Neural crest cell (in vitro differentiated cells): ENCODE measurements at places on chromosomes 7 and 10.

- no peak overlapping the region for H3K27ac ChIP-seq
- no peak overlapping the region for H3K4me3 ChIP-seq
- peaks cover 2% of the 10 kb centered on the region for H3K27me3 ChIP-seq
- no peaks in the 10 kb centered on the region for H3K4me1 ChIP-seq
- no peaks in the 10 kb centered on the region for H3K36me3 ChIP-seq
- DNase-seq, result no peak
Measured at GRCh38 chr10:104089621-104090020, 3.9 kb upstream of the COL17A1 start.

GRCh38 chr10:63889803-63890202 is 368.6 kb downstream of the REEP3 start:
- H3K27ac ChIP-seq, result no peak overlapping the region
- no peak overlapping the region for H3K4me3 ChIP-seq
- H3K4me1 ChIP-seq, result peaks cover 8% of the 10 kb centered on the region
- H3K27me3 ChIP-seq, result no peaks in the 10 kb centered on the region
- no peaks in the 10 kb centered on the region for H3K36me3 ChIP-seq

- H3K27me3 ChIP-seq, result peaks cover 24% of the 10 kb centered on the region
- no peaks in the 10 kb centered on the region for H3K36me3 ChIP-seq
- no peak overlapping the region for H3K4me3 ChIP-seq
- peak overlapping the region; percentile 79 for H3K27ac ChIP-seq
- peak; percentile 87 for DNase-seq
Measured at GRCh38 chr10:55631071-55631654, 729.9 kb downstream of the ZWINT start.

- no peaks in the 10 kb centered on the region for H3K36me3 ChIP-seq
- DNase-seq, result no peak
- no peak overlapping the region for H3K4me3 ChIP-seq
- no peaks in the 10 kb centered on the region for H3K27me3 ChIP-seq
- no peak overlapping the region for H3K27ac ChIP-seq
Measured at GRCh38 chr7:127879436-127879835, 151.8 kb downstream of the LRRC4 start.

DNA sequence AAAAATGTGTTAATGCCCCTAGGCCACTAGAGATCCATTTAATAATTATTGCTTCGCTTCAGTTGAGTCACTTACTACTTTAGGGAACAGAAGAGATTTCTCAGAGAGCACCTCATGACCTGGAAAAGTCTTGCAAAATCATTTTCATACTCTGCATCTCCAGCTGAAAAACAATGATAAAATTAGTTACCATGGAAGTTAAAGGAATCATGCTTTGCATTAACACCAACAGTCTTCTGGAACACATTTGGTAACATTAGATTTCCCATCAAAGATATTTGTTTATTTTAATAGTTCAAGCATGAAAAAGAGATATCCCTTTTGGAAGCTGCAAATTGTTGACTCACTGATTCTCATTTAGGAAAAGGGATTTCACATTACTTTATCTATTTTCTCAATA is 1.8 kb upstream of the STEAP2 start:
- peaks cover 8% of the 10 kb centered on the region for H3K4me1 ChIP-seq
- peaks cover 30% of the 10 kb centered on the region for H3K27me3 ChIP-seq
- H3K4me3 ChIP-seq, result peak overlapping the region; percentile 16
- no peak overlapping the region for H3K27ac ChIP-seq
- peaks cover 2% of the 10 kb centered on the region for H3K36me3 ChIP-seq

GRCh38 chr10:86113983-86114382 is 252.6 kb downstream of the GRID1 start:
- H3K4me1 ChIP-seq, result no peaks in the 10 kb centered on the region
- no peak overlapping the region for H3K27ac ChIP-seq
- H3K27me3 ChIP-seq, result no peaks in the 10 kb centered on the region
- no peak for DNase-seq
- H3K36me3 ChIP-seq, result no peaks in the 10 kb centered on the region
- no peak overlapping the region for H3K4me3 ChIP-seq

DNA sequence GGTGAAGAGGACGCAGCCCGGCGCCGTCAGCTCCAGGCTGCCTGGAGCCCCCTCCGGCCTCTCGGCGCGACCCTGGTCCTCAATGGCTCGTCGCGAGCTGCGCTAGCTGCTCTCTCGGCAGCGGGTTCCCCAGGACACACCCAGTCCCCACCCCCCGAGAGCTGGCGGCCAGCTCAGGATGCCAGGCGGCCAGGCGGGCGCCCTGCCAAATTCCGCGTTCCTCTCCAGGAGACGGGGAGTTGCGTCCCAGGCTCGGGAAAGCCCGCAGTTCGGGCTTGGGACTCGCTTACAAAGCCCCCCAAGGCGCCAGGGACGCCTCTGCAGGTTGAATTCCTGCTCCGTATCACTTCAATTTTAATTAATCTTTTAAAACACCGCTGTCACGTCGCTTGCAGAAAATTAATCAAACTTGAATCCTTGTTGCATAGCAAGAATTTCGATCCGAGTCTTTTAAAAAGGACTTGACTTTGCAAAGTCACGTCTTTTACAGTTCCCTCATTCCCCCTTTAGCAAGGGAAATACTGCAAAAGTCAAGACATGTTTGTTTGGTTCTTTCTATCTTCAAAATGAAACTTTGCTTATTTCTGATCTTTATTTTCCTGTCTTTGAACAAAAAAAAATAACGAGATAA is 28.2 kb downstream of the SKIDA1 start:
- peaks cover 68% of the 10 kb centered on the region for H3K4me1 ChIP-seq
- H3K36me3 ChIP-seq, result peaks cover 2% of the 10 kb centered on the region
- peaks cover 3% of the 10 kb centered on the region for H3K27me3 ChIP-seq
- H3K27ac ChIP-seq, result peak overlapping the region; percentile 1
- peak overlapping the region; percentile 92 for H3K4me3 ChIP-seq

- H3K4me3 ChIP-seq, result no peak overlapping the region
- DNase-seq, result no peak
- H3K36me3 ChIP-seq, result no peaks in the 10 kb centered on the region
- no peaks in the 10 kb centered on the region for H3K4me1 ChIP-seq
- no peaks in the 10 kb centered on the region for H3K27me3 ChIP-seq
- no peak overlapping the region for H3K27ac ChIP-seq
Measured at GRCh38 chr10:116450861-116451260, 23.2 kb downstream of the PNLIPRP3 start.

DNA sequence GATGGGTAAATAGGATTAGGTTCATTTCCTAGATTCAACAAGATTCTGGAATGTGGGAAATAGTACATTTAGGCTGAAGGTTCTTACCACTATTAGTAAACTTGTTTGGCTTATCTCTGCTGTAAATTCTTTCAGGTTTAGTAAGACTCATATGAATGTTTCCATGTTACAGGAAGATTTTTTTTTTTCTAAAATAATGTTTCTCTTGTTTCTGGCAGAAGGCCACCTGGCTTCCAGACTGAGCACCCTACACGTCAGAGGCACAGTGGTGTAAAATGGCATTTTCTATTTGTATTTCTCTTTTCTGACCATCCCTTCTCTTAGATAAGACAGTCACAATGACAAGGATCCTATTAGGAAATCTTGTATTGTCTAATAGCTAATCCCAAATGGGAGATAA is 22.7 kb upstream of the AASS start:
- no peak overlapping the region for H3K27ac ChIP-seq
- H3K4me1 ChIP-seq, result no peaks in the 10 kb centered on the region
- H3K27me3 ChIP-seq, result no peaks in the 10 kb centered on the region
- H3K4me3 ChIP-seq, result no peak overlapping the region
- no peaks in the 10 kb centered on the region for H3K36me3 ChIP-seq
- DNase-seq, result no peak

DNA sequence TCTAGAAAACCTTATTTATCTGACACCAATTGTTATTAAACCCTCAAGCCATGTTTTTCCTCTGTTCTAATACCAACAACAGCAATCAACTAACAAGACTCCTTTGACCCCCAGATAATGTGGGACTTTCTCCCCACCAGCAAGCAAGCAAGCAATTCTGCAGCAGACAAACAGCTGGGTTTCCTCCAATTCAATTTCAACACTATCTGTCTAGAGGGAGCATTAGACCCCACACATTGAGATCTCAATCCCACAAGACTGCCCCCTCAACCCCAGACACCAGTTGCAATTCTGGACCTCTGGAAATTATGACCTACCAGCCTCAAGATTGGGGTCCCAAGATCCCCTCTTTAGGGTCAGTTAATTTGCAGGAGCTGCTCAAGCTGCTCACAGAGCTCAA is 89.4 kb upstream of the TMEM26 start:
- no peak overlapping the region for H3K27ac ChIP-seq
- DNase-seq, result no peak
- H3K4me1 ChIP-seq, result no peaks in the 10 kb centered on the region
- H3K36me3 ChIP-seq, result no peaks in the 10 kb centered on the region
- no peak overlapping the region for H3K4me3 ChIP-seq
- H3K27me3 ChIP-seq, result no peaks in the 10 kb centered on the region

DNA sequence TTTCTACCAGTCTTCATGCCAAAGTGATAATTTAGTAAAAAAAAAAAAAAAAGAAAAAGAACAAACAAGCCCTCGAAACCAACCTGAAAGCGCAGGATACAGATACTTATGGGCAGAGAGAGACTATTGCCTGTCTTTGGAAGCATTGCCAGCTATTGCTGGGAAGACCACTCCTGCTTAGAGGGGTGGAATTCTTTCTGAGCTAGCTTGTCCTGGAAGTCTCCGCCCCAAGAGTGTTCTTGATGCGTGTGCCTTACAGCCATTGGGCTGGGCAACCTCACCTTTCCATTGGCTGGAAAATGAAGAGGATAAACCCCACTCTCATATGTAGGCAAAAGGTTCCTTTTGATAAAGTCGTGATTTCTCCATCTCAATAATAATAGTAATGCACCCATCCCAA is 19.9 kb upstream of the INSYN2A start:
- peaks cover 5% of the 10 kb centered on the region for H3K36me3 ChIP-seq
- H3K27me3 ChIP-seq, result no peaks in the 10 kb centered on the region
- no peak for DNase-seq
- no peak overlapping the region for H3K4me3 ChIP-seq

- H3K4me3 ChIP-seq, result no peak overlapping the region
- no peaks in the 10 kb centered on the region for H3K36me3 ChIP-seq
- no peak overlapping the region for H3K27ac ChIP-seq
- DNase-seq, result no peak
- H3K27me3 ChIP-seq, result peaks cover 5% of the 10 kb centered on the region
- no peaks in the 10 kb centered on the region for H3K4me1 ChIP-seq
Measured at GRCh38 chr7:95976369-95977060, 204.2 kb downstream of the DYNC1I1 start.

GRCh38 chr7:45146531-45147379 is 10.8 kb upstream of the RAMP3 start:
- DNase-seq, result no peak
- H3K27me3 ChIP-seq, result peaks cover 10% of the 10 kb centered on the region
- no peaks in the 10 kb centered on the region for H3K36me3 ChIP-seq
- no peak overlapping the region for H3K27ac ChIP-seq
- no peak overlapping the region for H3K4me3 ChIP-seq

DNA sequence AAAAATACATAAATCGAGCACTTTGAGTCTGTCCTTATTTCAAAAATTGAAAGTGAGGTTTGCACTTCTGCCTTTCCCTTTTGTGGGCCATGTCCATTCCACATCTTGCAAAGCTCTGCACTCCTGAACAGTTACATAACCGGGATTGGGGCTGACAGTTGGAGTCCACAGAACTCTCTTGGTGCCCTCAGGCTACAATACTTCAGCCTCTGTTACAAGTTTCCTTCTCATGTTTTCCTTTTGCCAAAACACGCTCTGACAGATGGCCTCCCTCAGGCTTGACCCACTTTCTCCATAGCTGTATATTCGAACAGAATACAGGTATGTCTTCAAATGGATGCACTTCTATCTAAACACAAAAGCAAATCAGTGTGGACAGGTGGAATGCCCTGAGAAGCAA is 335.9 kb downstream of the WDR37 start:
- H3K4me3 ChIP-seq, result no peak overlapping the region
- no peak for DNase-seq
- H3K36me3 ChIP-seq, result no peaks in the 10 kb centered on the region
- H3K4me1 ChIP-seq, result peaks cover 3% of the 10 kb centered on the region

GRCh38 chr7:38323156-38323555 is 49.7 kb upstream of the TARP start:
- no peaks in the 10 kb centered on the region for H3K36me3 ChIP-seq
- no peaks in the 10 kb centered on the region for H3K4me1 ChIP-seq
- no peaks in the 10 kb centered on the region for H3K27me3 ChIP-seq
- no peak overlapping the region for H3K4me3 ChIP-seq

- H3K27me3 ChIP-seq, result peaks cover 41% of the 10 kb centered on the region
- no peaks in the 10 kb centered on the region for H3K4me1 ChIP-seq
- no peak overlapping the region for H3K27ac ChIP-seq
- H3K36me3 ChIP-seq, result peaks cover 3% of the 10 kb centered on the region
- H3K4me3 ChIP-seq, result no peak overlapping the region
Measured at GRCh38 chr10:69703766-69704630, 74.0 kb downstream of the FAM241B start.

GRCh38 chr10:106980495-106981451 is 183.7 kb downstream of the SORCS1 start:
- no peaks in the 10 kb centered on the region for H3K27me3 ChIP-seq
- no peak overlapping the region for H3K4me3 ChIP-seq
- H3K27ac ChIP-seq, result peak overlapping the region; percentile 38

DNA sequence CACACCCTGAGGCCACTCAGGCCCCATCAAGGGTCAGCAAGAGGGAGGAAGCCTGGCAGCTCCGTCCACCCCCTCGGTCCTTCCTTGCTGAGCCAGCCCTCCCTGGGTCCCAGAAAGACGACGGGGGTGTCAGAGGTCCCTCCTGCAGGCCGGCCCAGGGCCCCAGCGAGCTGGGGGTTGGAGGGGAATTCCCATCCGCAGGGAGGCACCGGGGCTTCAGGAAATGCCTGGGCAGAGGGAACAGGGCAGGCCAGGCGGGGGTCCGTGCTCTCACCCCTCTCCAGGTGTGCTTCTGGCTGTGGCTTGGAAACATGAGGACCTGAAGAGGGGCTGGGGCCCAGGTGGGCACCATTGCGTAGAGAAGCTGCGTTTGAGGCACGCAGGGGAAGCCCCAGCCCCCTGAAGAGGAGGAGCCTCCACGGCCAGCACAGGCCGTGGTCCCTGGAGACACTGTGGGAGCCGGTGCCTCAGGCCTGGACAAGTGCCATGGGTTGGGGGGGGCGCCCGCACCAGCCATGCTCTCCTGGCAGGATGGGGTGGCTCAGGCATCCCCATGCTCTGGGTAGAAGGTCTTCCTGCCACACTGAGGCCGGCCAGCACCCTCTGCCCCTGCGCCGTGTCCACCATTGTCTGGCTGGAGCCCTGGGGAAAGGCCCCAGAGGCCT is 66.7 kb downstream of the PDGFA start:
- H3K4me3 ChIP-seq, result no peak overlapping the region
- peaks cover 9% of the 10 kb centered on the region for H3K4me1 ChIP-seq
- H3K36me3 ChIP-seq, result no peaks in the 10 kb centered on the region
- H3K27ac ChIP-seq, result no peak overlapping the region
- DNase-seq, result no peak

GRCh38 chr7:15780271-15780670 is 93.8 kb upstream of the MEOX2 start:
- no peaks in the 10 kb centered on the region for H3K27me3 ChIP-seq
- no peak overlapping the region for H3K27ac ChIP-seq
- H3K36me3 ChIP-seq, result no peaks in the 10 kb centered on the region
- DNase-seq, result no peak
- H3K4me3 ChIP-seq, result no peak overlapping the region

GRCh38 chr10:52007091-52007490 is 307.0 kb upstream of the DKK1 start:
- no peaks in the 10 kb centered on the region for H3K27me3 ChIP-seq
- H3K36me3 ChIP-seq, result peaks cover 11% of the 10 kb centered on the region
- H3K4me3 ChIP-seq, result no peak overlapping the region
- DNase-seq, result no peak

GRCh38 chr10:132100091-132100481 is 34.3 kb downstream of the JAKMIP3 start:
- peaks cover 5% of the 10 kb centered on the region for H3K27me3 ChIP-seq
- no peak overlapping the region for H3K27ac ChIP-seq
- no peak for DNase-seq
- H3K4me3 ChIP-seq, result no peak overlapping the region
